ENCODE measurements at places on chromosomes 3 and 15.
A peak's percentile ranks its signal among the peaks of the same experiment; 100 is the strongest.

- DNase-seq: no peak
Measured at GRCh38 chr3:105835606-105836005, 33.2 kb downstream of the CBLB start.

GRCh38 chr3:64238971-64239667 lies 13.9 kb upstream of the PRICKLE2 start:
- DNase-seq: no peak

GRCh38 chr15:78425643-78426042 lies 12.4 kb upstream of the IREB2 start:
- no peak for DNase-seq

- DNase-seq: no peak
Measured at GRCh38 chr3:173275740-173276139, 121.8 kb upstream of the NLGN1 start.

DNA sequence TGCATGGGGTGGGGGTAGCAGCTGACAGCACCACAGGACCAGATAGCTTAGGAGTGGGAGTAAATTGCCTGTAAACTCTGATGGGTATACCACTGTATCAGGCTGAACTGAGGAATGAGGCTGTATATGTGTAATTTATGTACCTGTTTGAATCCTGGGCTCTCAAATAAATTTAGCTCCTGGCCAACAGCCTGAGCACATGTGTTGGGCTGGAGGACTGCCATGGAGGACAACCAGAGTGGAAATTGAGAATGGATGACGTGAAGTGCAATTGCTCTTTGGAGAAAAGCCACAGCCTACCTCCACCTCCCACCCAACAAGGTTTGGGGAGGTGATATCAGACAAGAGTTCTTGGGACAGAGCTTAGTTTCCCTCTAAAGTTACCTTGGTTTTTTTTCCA lies 328.6 kb upstream of the PROK2 start:
- no peak for DNase-seq

DNA sequence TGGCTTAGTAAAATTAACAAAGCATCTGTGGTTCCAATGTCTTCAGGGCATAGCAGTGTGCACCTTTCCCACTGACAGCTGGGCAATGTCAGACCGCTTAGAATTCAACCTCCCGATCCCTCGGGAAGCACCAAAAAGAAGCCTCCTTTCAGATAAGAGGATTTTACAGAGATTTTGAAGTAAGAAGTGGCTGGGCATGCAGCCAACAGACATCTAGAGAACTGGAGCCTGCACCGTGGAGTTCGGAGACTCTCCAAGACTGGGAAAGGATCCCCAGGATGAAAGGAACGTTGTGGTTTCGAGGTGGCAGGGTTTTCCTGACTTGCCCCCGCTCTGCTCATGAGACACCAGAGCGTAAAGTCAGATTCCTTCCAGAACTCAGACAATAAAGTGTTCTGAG lies 5.3 kb downstream of the FAM174B start:
- no peak for DNase-seq

- DNase-seq: no peak
Measured at GRCh38 chr3:146504498-146505197, 35.3 kb upstream of the PLSCR2 start.

GRCh38 chr15:101775136-101775535 lies 28.2 kb upstream of the OR4F6 start:
- DNase-seq: no peak

DNA sequence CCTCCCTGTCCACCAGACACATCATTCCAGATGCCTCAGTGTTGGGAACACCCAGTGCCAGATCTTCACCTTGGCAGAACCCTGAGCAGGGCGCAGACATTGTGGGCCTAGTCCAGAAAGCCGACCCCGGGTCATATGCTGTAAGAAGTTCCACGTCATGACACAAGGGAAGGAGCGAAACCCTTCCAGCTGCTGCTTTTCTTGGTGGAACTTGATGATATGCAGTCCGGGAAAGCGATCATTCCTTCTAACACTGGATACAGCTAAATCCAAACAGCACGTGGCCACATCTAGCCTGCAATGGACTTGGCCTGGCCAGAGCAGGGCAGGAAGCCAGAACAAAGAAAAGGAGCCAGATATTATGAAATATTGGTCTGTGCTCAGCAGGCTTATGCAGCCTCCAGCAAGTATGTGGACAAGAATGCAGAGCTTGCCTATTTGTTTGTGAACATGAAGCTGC lies 22.0 kb downstream of the GASK1A start:
- no peak for DNase-seq

DNA sequence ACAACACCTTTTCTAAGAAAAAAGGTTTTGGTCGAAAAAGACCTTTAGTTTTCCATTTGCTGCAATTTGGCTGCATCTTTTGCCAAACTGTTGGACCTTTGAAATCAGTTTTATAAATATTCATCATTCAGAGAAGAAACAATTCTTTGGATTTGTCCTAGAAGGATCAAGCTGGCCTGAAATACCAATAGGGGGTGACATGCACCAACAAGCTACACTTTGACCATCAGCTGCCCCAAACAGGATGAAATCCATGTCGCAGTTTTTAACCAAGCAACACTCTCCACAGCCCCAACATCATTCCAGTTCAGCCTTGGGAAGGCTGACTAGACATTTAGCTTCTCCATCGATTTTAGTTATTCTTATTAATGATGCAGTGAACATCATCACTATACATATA lies 9.8 kb downstream of the RPL15 start:
- no peak for DNase-seq

GRCh38 chr3:170584585-170585007 lies 1.3 kb downstream of the SLC7A14 start:
- DNase-seq: peak; percentile 51

- DNase-seq: no peak
Measured at GRCh38 chr3:87436781-87437543, 160.6 kb upstream of the POU1F1 start.

DNA sequence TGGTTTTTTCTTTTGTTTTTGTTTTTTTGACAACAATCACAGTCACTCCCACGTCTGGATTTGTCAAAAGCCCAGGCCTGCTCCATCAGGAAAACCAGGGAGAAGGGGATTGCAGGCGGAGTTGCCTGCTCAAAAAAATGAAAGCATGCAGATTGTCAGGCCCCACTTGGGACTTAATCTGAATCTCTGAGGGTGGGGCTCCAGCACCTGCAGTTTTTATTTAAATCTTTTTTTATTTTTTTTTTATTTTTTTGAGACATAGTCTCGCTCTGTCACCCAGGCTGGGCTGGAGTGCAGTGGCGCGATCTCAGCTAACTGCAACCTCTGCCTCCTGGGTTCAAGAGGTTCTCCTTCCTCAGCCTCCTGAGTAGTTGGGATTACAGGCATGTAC lies 140.9 kb downstream of the FOXP1 start:
- DNase-seq: no peak

- no peak for DNase-seq
Measured at GRCh38 chr15:41154412-41154811, 38.3 kb upstream of the INO80 start.

DNA sequence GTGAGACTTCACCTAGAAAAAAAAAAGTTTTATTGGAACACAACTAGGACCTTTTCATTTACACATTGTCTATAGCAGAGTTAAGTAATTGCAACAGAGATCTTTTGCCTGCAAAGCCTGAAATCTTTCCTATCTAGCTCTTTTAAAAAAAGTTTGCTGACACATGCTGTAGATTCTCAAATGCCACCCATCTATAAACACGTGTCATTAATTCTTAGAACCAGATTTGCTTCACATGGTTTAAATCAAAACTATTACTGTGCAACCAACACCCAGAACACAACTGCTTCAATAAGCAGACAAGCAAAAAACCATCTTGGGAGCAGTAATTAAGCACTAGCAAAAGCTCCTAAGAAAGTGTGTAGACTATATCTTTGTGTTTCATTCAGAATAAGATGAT lies 55.0 kb downstream of the OXSM start:
- DNase-seq: no peak

DNA sequence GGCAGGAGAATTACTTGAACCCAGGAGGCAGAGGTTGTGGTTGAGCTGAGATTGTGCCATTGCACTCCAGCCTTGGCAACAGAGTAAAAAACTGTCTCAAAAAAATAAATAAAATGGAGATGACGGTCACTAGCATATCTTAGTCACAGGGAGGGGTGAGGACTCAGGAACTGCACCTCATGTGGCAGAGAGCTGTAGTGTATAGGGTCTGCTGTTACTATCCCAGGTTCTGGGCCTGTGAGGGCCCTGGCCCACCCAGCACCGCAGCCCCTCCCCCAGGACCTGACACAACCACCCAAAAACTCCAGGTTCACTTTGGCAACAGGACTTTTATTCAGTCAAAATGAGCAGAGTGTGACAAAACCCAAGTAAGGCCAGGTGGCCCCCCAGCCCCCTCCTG lies 22.3 kb downstream of the RNU5B-1 start:
- no peak for DNase-seq

DNA sequence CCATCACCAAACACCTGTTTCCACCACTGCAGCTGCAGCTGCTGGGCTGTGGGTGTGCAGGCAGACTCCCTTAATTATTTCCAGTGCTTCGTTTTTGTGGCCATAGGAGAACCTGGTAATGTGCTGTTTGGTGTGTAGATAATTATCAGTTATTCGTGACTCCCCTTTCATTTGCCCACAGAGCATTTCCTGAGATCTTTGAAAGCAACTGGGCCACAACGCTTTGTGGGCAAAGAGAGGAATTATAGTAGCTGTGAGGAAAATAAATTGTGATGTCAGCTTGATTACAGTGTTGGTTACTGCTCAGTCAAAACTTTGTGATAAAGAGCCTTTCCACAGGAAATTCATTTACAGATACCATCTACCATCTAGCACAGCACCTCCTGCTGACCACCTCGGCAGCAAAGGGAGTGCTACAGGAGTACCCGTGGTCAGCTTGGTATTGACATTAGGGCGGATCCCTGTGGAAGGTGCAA lies 193.3 kb upstream of the SLCO3A1 start:
- no peak for DNase-seq

DNA sequence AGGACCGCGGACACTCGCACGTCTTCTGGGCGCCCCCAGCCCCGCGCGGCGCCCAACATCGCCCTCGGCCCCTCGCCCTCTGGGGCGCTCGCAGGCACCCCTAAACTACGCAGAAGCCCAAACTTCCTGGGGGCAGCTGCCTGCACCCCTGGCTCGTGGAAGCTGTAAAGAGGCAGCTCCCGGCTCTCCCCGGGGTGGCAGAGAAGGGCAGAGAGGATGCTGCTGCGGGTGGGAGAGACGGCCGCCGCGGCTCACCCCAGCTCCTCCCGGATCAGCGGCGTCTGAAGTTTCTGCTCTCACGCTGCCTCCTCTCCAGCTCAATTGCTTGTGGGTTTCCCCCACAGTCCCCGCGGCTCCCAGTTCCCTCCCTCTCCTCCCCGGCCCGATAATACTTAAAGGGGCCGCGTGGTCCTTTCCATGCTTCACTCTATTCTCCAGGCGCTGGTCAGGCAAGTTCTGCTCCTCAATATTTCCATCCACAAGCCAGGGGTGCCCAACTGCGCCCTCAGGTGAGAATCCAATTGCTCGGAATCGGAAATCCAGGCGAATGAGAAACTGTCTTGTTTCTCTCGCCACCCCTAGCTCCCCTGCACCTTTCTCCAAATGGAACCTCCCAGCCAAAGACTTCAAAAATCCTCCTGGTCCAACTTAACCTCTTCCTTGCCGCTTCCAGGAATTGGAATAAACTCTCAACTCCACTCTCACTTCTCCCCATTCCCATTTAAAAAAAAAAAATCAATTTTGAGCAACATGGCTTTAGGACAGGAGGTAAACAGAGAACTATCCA lies 748.5 kb downstream of the ROBO1 start:
- DNase-seq: no peak

- DNase-seq: no peak
Measured at GRCh38 chr15:57873564-57874209, 167.2 kb downstream of the POLR2M start.

DNA sequence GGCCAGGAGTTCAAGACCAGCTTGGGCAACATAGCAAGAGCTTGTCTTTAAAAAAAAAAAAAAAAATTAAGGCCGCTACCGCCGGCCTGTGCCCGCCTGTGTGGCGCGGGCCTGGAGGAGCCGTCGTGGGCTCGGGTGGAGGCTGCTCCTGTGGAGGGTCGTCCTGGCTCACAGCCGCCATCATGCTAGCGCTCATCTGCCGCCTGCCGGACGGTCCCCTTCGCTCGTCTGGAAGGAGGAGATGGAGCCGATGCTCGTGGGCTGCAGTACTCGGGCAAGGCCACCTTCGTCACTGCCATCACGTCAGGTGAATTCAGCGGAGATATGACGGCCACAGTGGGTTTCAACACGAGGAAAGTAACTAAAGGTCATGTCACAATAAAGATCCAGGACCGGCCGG lies 37.4 kb downstream of the TFRC start:
- DNase-seq: no peak

DNA sequence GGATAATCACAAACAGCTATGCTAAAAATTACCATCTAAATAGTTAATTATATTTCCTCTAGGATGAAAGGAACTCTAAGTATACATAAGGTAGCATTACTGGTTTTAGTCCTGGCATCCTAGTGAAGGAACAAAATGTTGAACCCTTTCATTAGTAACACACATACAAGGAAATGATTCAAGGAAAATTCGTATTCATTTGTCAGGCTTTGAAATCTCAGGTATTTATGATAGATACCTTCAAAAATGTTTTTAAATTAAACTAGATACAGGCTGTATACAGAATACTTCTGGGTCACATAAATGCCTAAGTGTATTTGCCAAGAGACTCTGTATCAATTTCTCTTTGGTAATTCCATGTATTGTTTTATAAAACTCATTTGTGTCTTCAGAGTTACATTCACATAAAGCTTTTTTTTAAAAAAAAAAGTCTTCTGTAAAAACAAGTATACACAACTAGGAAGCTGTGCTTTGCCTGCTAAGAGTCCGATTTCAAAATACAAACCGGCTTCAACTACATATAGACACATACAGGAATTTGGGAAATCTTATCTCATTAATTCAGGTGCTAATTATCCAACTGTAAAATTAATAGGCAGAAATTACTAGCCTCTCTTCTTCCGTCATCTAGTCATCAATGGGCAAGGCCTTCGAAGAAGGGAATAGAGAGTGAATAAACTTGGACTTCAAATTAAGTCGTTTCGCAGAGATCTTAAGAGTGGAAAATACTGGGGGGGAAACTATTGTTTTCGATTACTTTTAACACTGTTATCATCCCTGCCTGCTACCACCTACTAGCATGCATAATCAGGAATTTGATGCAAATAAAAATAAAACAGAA lies 1.3 kb downstream of the SECISBP2L start:
- DNase-seq: no peak

- DNase-seq: no peak
Measured at GRCh38 chr3:146491303-146491702, 21.9 kb upstream of the PLSCR2 start.

GRCh38 chr3:59267021-59267420 lies 217.2 kb upstream of the CFAP20DC start:
- DNase-seq: no peak

- DNase-seq: no peak
Measured at GRCh38 chr3:113304856-113305540, 93.6 kb downstream of the BOC start.

DNA sequence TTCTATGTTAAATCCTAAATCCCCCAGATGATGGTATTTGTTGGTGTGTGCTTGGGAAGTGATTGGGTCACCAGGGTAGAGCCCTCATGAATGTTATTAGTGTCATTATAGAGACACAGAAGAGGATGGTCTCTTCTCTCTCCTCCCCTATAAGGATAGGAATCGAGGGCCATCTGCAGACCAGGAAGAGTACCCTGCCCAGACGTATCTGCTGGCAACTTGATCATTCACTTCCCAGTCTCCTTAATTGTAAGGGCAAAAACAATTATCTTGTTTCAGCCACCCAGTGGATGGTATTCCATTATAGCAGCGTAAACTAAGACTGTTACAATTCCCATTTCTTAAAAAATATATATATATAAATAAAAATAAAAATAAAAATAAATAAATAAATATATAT lies 892.2 kb downstream of the SI start:
- DNase-seq: no peak

- no peak for DNase-seq
Measured at GRCh38 chr3:185645596-185646381, 59.7 kb downstream of the SENP2 start.

Data from CD4-positive, alpha-beta T cell (primary cell).